ENCODE measurements at places on chromosomes 2 and 18.

GRCh38 chr2:220227266-220227920, 600.0 kb downstream of the SLC4A3 start:
- DNase-seq, result no peak

GRCh38 chr2:30145826-30146336, 926 bp upstream of the YPEL5 start:
- DNase-seq, result no peak

- no peak for DNase-seq
Measured at GRCh38 chr2:101779656-101780055, 82.1 kb downstream of the MAP4K4 start.

DNA sequence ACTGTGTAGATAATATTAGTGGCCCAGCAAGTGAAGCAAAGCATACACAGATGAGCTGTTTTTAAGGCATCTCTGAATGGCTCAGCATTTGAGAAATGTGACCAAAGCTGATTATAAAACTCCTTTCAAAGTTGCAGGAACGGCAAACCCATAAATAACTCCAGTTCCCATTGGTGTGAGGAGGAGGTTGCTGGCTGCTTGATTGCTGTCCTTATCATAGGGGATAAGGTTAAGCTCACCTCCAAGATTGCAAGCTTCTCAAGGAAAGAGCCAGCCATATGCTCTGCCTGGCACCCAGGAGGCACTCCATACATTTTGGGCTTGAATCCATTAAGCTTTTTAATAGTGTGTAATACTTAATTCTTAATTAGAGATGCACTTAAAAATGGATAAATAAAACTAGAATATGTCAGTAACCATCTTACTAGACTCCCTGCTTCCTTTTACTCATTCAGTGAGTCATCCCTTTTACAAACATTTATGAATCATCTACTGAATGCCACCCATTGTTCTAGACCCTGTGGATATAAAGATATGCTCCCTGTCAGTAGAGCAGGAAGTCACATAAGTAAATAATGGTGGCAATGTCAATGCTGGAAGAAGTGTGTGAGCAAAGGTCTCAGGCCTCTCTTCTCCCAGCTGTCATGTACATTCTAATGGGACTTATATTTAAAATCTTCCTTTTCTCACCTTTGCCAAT, 99.3 kb downstream of the SPATS2L start:
- no peak for DNase-seq

DNA sequence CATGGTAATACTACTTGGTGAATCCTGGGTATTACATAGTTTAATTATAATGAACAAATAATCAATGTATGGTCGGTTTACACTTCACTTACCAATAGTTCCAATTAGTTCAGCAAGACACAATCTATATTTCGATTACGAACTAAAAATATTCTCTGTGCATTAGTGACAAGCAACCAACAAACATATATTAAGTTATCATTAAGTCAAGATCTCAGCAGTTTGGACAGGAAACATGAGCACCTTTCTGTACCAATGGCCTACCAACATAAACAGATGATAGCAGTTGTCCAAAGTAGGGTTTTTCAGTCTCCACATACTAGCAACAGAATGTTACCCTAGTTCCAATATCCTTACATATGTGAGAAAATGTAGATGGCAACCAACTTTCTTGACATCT, 32.8 kb downstream of the RTN4 start:
- DNase-seq, result no peak

- DNase-seq, result peak; percentile 84
Measured at GRCh38 chr2:74037379-74037860, 52.7 kb downstream of the TET3 start.

- DNase-seq, result no peak
Measured at GRCh38 chr2:8442833-8443486, 238.9 kb upstream of the ID2 start.

- DNase-seq, result no peak
Measured at GRCh38 chr2:121705390-121705789, 31.3 kb downstream of the NIFK start.

- no peak for DNase-seq
Measured at GRCh38 chr2:22217881-22218280, 1094.1 kb downstream of the TDRD15 start.

DNA sequence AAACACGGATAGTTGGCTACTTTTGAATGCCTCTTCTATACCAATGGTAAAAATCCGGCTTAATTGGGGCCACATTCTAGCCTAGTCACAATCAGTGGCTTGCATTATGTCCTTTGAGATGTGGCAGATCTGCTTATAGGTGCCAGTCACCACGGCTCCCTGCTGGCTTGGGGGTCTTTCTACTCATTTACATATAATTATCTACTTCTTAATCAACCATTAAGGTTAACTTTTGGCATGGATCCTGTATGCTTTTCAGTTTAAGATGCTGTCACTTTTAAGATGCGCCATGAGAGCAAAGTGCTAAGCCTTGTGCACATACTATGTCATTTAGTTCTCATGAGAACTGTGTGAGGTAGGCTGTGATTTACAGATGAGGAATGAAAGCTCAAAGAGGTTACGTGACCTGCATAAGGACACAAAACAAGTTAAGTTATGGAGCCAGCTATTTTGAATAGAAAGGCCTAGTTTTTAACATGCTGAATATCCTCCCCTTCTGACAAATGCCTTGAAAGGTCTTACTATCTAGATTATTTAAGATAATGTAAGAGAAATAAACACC, 4.1 kb downstream of the NEDD4L start:
- no peak for DNase-seq

GRCh38 chr2:29273004-29273684, 157.9 kb downstream of the CLIP4 start:
- DNase-seq, result no peak

DNA sequence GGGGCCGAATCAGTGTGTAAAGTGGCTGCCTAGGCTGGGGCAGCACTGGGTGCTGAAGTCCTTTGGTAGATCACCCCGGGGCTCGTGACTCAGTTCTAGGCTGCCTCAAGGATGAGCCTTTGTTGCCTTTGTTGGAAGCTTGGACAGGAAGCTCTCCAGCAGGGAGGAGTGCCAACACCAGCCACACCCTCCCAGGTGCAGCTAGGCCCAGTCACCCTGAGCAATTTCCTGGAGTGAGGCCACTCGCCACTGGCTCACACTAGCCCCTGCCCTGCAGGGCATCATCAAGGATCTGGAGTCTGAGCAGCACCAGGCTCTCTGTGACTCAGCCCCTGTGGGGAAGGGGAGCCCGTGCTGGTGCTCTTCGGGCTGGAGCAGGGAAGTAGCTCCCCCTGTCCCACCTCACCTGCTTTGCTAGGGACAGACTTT, 6.7 kb upstream of the SDC1 start:
- no peak for DNase-seq

GRCh38 chr2:233799087-233799665, 21.0 kb downstream of the MROH2A start:
- no peak for DNase-seq

- no peak for DNase-seq
Measured at GRCh38 chr2:76958749-76959148, 563.4 kb downstream of the LRRTM4 start.

- no peak for DNase-seq
Measured at GRCh38 chr2:101627285-101628029, 70.0 kb upstream of the MAP4K4 start.

DNA sequence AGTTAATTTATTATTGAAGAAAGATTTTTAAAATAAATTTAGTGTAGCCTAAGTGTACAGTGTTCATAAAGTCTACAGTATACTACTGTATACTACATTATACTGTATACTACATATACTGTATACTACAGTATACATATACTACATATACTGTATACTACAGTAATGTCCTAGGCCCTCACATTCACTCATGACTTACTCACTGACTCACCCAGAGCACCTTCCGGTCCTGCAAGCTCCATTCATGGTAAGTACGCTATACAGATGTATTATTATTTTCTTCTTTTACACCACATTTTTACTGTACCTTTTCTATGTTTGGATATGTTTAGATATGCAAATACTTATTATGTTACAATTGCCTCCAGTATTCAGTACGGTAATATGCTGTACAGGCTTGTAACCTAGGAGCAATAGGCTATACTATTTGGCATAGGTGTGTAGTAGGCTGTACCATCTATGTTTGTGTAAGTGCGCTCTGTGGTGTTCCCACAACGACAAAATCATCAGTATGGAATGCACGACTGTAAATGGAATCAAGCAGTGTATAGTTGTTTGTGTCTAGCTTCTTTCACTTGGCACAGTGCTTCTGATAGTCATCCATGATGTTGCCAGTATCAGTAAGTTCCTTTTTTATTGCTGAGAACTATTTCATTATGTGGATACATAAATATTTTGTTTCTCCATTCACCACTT, 245.7 kb downstream of the MTX2 start:
- no peak for DNase-seq

DNA sequence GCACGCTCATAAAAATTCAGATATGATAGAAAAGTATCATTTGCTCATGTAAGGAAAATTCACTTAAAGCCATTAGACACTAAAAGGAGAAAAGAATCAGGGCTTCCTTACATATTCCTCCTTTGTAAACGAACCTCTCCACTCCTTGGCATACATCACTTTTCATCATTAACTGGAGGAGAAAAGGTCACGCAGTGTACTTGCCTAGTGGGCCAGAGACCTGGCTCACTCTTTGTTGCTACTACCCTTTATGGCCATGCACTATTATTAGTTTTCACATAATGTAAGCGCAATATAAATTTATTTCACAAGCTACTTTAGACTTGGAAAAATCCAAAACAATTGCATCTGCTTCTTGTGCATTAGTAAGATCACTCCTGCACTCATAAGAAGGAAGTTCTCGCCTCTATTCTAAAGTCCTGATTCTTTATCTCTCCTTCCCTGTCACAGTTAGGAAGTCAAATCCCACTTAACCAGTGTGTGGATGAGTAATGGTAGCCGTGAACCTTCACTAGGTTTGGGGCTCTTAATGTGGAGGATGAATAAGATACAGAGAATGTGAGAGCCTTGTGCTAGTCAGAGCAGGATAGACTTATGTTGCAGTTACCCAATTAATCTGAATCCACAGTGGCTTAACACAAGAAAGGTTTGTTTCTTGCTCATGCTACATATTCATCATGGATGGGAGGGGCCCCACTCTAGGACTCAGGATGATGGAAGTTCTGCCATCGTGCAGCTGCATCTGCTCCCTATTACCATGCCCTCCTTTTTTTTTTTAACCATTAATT, 115.0 kb upstream of the GLS start:
- DNase-seq, result no peak

- DNase-seq, result no peak
Measured at GRCh38 chr2:481388-481787, 193.5 kb upstream of the ALKAL2 start.
